ENCODE measurements at places on chromosomes 3 and 15.

DNA sequence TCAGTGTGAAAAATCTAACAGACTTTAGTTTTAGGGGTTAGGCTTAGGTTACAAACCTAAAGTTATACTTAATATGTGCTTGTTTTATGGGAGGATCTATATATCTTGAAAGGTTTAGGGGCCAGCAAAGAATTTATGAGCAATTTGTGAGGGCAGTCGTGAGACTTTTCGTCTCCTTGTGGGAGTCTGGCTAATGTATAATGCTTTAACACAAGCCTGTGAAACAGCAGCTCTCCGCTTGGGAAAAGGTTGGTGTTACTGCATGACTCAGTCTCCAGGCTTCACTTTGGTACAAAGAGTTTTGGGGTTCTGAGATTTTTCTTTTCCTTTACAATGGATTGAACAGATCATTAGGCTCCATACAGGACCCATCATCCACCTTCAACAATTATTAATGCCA lies 79.0 kb upstream of the MFGE8 start:
- no peak for DNase-seq

DNA sequence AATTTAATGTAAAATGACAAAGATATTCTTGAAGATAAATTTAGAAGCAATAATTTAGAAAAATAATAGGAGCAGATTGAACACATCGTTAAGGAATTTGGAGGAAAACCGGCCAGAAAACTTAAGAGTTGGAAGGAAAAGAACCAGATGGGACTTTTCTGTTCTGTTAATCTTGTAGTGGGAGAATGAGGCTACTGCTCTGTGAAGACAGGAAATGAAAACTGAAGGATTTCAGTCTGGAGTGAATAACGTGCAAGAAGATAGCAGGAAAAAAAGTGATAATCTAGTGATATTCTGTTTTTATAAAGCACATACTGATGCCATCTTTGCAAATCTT lies 74.2 kb downstream of the DPPA2 start:
- no peak for DNase-seq

- DNase-seq = no peak
Observed at GRCh38 chr3:56890448-56891091, 88.8 kb upstream of the ARHGEF3 start.

GRCh38 chr15:92095693-92096092 lies 242.2 kb downstream of the SLCO3A1 start:
- DNase-seq = no peak

- peak; percentile 11 for DNase-seq
Observed at GRCh38 chr15:39580117-39580484, 778 bp upstream of the THBS1 start.

DNA sequence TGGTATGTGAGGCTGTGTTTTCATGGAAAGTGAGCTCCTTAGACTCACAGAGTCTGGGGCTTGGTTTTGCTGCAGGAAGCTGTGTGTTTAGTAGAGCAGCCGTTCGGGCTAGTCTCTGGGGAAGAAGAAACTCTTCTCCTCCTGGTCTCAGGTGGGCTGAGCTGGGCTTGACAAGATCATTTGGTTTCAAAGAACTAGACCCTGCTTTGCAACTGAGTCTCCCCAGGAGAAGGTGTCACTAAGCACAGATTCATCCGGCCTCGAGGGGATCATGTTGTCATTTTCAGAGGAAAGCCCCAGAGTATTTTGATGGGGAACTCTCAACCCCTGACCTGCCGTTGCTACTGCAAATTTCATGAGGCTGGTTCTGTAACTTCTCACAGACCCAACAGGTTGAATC lies 188.5 kb downstream of the FAM43A start:
- DNase-seq = no peak

DNA sequence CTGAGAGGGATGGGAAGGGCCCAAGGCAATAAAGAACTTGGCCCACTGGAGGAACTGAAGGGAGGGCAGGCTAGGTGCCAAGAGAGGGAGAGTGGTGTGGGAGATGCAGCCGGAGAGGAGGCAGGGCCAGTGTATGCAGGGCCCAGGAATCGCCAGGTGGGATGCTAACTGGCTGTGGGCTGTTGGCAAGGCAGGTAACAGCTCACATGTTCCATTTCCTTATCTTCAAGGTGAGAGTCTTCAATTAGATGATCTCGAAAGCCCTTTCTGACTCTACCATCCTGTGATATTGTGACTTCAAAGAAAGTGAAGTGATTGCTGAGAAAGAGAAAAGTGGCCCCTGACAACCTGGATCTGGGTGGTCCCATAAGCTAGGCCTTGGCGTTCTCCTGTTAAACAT lies 49.0 kb downstream of the CASR start:
- DNase-seq = no peak

- DNase-seq = no peak
Observed at GRCh38 chr15:63968700-63969099, 77.6 kb downstream of the DAPK2 start.

DNA sequence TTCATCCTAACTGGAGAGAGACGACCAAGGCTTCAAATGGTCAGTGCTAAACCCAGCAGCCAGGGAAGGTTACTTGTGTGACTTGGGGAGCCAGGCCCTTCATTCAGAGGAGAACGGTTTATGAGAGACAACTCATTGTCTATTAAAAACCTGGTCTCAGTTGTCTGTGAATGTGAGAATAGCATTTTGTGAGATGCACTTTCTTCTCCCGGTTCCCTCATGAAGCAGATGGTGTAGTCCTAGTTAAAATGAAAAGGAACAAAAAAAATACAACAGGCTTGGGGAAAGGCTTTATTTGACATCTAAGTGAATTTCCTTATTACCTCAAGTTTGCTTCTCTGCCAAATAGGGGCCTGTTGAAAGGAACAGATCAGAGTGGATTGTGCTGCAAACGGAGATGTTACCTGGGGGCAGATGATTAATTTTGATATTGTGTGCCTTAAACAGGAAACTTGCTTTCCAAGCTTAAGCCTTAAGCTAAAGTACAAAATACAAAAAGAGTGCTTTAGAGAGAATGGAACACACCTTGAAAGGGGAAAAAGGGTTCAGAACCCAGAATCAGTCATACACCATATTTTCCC lies 202.7 kb upstream of the BHLHE40 start:
- DNase-seq = no peak

- DNase-seq = no peak
Observed at GRCh38 chr3:11719406-11720303, 75.9 kb upstream of the VGLL4 start.

DNA sequence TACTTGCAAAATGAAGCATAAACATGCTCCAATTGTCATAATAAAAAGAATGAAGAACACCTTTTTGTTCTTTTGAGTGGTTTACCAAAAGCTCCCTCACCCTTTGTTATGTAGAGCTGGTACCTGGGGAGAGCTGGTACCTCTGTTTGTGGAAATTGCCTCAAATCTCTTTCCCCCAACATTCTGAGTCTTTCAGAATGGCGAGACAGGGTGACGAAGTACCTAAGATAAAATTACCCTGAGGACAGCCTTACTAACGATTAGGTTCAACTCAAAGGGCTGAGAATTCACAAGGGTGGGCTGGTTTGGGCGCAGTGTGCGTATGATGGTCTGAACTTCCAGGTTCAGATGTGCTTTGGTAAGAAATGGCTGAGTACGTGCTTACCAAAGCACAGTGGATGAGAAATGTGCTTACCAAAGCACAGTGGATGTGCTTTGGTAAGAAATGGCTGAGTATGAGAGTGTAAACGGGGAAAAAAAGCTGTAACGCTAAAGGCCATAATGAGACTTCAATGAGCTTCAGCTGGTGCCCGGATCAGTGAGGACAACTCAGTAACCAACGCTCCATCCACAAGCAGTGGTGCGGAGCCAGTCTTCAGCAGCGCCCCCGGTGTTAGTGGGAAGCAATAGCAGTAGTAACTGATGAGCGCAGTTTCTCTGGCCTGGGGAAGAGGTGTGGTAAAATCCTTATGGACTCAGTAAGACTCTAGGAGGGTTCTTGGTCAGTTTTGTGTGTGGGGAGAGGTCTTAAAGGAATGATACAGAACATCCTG lies 72.3 kb upstream of the LRIG1 start:
- no peak for DNase-seq

- DNase-seq = no peak
Observed at GRCh38 chr3:145326666-145327065, 834.3 kb downstream of the PLOD2 start.

- DNase-seq = peak; percentile 51
Observed at GRCh38 chr15:44536302-44536961, 515 bp upstream of the EIF3J start.

DNA sequence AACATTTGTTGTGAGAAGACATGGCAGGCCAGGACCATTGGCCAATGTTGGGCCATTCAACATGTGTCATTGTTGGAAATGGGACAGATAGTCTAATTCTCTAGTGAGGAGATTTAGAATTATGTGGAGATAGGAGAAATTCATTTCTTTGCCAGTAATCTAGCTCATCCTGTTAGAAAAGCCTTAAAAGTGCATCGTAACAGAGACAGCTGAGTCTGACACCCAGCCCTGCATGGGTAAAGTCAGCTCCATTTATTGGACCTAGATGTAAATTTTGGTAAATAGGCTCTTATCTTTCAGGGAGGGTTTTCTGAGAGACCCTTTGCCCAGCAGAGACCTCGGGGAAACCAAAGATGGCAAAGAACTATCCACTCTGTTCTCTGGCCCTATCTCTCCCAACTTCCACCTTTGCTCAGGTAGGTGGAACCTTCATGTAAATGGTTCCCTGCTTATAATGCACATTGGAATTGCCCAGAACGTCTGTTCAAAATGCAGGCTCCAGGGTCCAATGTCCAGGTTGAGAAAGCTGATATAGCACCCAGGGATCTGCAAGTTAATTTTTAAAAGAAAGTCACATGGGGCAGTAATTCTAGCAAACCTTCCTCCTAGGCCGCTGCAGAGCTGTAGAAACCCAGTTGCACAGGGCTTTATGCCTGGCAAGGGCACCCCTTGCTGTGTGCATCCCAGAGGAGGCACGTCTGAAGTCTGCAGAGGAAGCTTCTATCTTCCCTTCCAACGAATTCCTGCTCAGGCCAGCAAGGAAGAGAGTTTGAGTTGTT lies 365.9 kb upstream of the PROK2 start:
- no peak for DNase-seq

DNA sequence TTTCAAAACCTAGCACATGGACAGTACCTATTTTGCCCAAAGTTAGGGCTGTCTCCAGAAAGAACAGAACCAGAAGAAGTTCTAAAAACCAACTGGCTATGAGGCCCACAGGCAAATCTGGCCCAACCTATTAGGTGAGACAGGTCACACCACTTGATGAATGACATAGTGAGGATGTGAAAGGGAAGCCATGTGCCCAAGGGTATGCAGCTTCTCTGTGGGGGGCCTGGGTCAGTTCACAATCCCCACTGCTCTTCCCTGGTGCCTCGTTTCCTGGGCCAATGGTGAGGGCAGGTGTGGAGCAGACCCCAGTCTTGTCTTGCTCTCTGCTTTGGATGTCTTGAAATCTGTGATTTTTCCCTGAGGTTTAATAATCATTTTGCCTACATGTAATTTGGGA lies 8.9 kb downstream of the INSYN1 start:
- DNase-seq = no peak

DNA sequence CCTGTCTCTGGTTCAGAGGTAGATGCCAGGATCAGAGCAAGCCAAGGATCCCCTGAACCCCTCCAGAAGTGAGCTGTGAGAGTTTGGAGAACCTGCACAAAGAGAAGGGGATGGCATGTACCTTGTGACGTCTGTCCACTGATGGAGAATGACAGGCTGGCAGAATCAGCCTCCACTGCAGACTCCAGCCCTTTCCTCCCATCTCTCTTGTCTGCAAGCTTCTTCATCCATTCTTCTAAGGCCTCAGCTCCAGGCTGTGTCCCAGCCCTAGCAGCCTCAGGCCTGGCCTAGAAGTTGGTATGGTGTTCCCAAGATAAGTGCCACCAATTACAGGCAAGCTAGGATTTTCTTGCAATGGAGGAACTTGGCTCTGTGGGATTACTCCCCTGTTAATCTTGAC lies 8.6 kb downstream of the GALNT15 start:
- DNase-seq = no peak

- no peak for DNase-seq
Observed at GRCh38 chr3:43913036-43913948, 222.6 kb downstream of the ABHD5 start.

- no peak for DNase-seq
Observed at GRCh38 chr3:133213937-133214336, 175.7 kb downstream of the TMEM108 start.

- DNase-seq = no peak
Observed at GRCh38 chr3:28268989-28269388, 27.6 kb downstream of the CMC1 start.

DNA sequence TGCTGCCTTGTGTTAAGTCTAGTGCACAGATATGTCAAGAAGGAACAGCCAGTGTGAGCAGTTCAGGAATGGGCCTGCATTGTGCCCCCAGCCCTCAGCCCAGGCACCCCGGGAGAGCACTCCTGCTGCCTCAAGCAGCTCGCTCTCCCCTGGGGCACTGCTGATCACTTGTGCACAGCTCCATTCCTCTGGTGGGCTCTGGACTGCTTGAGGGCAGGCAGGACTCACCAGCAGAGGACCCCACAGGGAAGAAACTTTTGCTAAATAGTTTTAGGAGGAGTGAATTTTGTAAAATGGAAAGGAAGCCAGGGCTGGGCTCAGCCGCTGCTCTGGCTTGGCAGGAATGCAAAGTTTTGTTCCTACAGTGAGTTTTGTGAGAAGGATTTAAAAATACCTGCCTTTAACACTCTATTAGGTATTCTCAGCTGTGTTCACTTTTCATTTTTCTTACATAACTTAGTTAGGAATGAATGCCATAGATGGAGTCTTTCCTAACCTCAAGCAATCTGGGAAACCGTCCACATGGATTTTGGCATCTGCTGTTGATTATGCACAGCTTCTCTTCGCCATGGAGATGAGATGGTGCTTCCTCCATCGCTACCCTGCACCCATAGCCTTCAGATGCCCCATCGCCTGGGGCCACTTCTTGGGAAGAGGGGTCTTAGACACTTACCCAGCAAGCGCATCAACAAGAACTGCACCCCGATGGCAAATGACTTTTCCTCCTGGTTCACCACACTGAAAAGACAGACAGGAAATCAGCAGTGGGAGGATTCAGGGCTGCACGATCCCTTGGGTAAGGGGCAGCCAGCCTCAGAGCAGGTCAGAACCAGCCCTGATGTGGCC lies 42.3 kb upstream of the RAB6B start:
- DNase-seq = no peak

DNA sequence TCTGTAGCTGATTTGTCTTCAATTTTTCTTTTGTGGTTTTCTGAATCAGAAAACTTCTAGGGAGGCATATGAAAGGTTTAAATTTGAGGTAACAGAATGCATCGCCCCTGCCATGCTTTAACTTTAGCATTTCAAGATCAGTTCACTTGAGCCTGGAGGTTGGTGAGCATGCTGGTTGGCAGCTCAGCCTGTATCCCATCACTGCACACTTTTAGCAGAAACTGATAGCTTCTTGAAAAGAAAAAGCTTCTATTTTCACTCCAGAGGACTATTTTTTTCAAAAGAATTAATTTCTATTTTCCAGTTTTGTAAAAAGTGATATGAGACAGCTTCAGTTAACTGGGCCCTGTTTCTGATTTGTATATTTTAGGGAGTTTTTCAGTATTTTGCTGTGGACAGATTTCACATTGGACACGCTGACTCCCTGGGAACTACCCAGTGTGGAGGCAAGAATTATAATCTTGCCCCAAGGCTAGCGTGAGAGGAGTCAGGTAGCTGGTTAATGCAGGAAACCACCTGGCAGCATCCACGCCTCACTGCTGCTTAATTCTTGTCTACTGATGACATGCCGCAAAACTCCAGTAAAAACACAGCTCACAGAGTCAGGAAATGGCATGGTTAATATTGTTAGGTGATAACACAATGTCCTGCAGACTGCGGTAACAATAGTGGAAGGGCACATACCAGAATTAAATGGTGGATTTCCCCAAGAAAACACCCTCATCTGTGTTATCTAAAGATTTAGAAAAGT lies 71.4 kb downstream of the DUT start:
- no peak for DNase-seq
